Kidney capillary endothelial cell (primary cell): ENCODE measurements at places on chromosomes 13 and 19.

- no peak for DNase-seq
Observed at GRCh38 chr13:80359778-80360452, 19.0 kb upstream of the SPRY2 start.

DNA sequence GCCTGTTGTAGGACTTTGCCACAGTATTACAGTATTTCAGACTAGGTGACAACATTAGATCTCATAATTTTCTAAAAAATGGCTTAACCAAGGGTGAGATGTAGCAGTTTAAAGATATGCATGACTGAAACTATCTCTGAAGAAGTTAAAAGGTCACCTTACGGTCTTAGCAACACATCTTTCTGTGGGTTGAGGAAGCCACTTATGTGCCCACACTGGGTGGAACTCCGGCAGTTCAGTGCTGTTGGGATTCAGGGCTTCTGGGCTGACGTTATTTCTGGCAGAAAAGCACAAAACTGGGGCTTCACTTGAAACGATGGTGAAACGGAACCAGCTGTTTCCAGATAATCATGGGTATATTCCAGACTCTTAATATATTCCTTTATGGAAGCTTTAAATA, 697.3 kb downstream of the PCDH9 start:
- no peak for DNase-seq

- no peak for DNase-seq
Observed at GRCh38 chr13:49740870-49741269, 49.6 kb upstream of the EBPL start.

DNA sequence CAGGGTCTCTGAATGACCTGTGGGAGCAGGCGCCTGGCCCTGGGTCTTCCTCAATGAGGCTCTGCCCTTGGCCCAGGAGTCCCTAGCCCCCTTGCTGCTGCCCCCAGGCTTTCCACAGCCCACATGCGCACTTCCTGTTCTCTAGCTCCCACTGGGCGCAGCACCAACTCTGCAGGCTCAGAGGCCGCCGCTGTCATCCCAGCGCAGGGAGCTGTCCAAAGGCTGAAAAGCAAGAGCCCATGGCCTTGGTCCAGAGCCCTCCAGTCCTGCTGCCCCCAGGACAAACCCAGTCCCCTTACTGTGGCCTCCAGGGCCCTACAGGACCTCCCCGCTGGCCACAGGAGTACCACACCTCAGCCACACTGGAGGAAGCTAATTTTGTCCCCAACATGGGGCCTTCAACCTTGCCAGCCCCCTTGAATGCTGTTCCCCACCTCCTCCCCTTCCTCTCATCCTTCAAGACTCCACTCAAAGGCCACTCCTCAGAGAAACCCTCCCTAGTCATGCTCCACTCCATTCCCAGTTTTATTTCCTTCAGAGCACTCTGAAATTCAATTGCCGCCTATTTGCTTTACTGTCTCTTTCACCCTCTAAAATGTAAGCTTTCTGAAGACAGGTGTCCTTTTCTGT, 8.0 kb upstream of the POU2F2 start:
- DNase-seq, result peak; percentile 62

DNA sequence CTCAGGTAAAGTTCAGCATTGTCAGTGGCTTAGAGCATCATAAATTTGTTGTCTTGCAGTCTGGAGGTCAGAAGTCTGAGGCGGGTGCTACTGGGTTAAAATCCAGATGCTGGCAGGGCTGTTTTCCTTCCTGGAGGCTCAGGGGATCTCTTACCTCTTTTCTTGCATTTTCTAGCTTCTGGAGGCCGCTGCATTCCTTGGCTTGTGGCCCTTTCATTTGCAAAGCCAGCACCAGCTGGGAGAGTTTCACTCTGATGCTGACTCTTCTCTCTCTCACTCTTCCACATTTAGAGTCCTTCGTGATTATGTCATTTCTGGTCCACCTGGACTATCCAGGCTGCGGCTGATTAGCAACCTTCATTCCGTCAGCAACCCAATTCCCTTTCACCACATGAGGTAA, 38.1 kb upstream of the SLC10A2 start:
- DNase-seq, result no peak

- DNase-seq, result no peak
Observed at GRCh38 chr19:30224689-30225606, 147.2 kb upstream of the ZNF536 start.

DNA sequence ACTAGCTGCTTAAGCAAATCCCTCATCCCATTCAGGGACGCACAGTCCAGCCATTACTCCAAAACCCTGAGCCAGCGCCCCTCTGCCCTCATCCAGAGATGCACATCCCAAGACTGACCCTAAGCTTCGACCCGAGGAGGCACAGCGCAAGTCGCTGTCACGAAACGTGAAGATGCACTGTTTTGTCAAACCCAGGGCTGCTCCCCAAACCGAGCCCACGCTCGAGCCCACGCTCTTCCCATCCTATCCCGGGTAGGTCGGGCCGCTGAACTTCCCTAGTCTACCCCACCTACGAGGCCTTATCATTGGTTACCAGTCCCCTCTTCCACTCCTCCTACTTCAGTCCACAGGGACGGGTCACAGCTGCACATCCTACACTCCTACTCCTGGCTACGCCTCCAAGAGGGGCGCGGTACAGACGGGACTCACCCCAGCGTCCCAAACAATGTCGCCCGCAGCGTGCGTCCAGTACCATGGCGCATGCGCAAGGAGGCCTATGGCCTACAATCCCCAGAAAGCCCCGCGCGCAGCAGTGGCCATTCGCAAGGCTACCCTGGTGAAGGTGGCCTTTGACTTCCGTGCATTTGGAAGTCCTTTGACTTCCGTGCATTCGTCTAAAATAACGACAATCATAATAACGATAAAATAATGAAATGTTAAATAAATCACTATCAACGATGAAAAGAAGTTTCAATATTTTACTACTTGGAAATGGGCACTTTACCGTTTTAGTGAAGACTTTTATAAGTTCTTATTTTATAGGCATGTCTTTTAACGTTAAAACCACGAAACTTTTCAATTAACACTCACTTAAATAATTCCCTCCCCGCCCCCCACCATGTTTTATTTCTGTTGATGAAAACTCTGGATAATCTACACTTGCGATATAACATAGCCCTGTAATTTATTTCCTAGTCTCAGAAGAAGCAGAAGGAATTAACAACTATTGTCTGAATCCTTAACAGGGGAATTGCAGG, at the start of gene ZNF285:
Gene ZNF285 (minus strand): TSS at position 470 of the 977 bp plus-strand sequence. CDS start 4,395 bp downstream, outside the sequence.
- peak; percentile 95 for DNase-seq

DNA sequence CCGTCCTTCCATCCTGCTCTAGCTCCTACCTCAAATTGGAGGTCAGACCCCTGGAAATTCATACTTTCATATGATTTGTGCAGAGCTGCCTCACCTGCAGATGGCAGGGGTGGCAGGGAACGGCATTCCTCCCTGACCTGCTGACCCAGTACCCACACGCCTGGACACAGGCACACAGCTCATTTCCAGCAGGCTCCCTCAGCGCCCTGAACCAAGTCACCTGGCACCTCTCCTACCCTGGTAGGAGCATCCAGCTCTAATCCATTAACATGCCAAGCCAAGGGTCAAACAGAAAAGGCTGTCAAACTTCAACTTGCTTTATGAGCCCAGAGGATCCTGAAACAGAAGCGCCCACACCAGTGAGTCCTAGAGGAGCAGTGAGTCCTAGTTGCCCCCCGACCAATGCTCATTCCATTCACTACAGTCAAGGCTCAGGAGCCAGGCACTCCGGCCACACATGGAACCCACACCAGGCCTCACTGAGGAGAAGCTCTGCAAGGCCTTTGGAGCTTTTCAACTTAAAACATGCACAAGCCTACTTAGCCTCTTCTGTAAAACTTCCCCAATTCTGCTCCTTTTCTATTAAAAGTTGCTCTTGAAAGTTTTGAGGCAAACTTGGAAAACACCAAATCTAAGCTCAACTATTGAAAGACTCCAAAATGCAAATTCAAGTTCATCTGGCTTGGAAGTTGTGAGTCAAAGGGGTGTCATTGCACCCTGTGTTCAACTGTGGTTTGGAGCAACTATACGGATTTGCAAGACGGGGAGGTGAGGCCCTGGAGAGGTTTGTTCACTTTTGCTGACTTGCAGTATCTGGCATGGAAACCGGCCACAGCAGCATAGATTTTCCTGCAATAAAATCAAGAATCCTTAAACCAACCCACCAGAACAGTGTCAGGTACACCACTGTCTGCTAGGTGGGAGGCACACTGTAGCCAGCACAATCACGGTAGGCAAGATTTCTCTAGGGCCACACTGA, 96.7 kb downstream of the CRYL1 start:
- DNase-seq, result no peak

GRCh38 chr19:607301-608154, 17.8 kb downstream of the HCN2 start:
- no peak for DNase-seq

DNA sequence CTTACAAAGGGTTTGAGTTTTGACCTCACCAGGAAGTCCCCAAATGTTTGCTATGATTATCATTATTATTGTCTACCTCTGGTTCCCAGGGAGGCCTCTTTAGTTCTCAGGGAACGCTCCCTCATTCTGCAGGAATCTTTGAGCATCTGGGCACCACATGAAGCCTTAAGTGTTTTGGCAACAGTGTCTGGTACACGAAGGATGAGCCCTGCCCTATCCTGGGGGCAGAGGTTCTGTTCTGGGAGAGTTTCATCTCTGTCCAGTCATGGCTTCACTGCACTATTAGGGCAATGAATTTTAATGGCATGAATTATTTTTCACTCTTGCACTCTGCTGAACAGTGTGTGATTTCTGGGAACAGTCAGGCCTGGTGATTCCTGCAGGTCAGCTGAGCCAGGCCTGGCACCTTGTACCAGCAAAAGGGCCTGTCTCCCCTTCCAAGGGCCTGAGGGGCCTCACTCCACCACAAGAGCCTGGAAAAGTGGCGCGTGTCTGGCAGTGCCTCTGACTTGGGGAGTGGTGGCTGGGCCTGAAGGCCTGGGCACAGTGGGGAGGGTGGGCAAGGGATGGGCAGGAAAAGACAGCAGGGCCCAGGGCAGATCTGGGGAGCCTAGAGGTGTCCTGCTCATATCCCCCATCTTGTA, 4.6 kb downstream of the FAM187B start:
- no peak for DNase-seq

- DNase-seq, result peak; percentile 48
Observed at GRCh38 chr19:18785179-18786124, 5.7 kb downstream of the COMP start.

DNA sequence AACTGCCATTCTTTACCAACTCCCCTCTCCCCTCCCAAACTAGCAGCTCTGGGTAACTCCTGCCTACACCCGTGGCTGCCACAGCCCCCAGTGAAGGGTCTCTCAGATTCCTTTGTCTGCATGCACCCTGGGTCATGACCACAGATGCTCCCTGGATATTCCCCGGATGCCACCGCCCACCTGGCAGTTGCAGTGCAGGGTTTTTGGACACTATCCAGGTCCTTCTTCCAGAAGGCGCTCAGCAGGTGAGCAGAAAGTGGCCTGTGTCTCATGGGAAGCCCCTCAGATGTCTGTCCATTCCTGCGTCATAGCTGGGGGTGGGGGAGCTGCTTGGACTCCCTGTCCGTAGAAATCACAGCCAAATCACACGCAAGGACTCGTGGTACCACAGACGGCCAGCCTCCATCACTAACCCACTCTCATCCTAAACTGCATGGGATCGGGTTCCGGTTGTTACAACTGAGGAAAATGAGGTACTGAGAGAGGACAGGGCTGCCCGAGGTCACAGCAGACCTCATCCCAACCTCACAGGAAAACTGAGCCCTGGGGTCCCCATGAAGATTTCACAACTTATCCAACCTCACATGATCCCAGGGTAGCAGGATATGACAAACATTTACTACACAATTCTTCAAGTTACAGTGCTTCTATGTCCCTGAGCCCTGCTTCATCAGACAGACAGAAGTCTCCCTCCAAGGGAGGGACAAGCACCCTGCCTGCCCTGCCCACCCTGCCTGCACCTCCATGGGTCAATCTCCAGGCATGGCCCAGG, 38.6 kb downstream of the ELL start:
- no peak for DNase-seq

DNA sequence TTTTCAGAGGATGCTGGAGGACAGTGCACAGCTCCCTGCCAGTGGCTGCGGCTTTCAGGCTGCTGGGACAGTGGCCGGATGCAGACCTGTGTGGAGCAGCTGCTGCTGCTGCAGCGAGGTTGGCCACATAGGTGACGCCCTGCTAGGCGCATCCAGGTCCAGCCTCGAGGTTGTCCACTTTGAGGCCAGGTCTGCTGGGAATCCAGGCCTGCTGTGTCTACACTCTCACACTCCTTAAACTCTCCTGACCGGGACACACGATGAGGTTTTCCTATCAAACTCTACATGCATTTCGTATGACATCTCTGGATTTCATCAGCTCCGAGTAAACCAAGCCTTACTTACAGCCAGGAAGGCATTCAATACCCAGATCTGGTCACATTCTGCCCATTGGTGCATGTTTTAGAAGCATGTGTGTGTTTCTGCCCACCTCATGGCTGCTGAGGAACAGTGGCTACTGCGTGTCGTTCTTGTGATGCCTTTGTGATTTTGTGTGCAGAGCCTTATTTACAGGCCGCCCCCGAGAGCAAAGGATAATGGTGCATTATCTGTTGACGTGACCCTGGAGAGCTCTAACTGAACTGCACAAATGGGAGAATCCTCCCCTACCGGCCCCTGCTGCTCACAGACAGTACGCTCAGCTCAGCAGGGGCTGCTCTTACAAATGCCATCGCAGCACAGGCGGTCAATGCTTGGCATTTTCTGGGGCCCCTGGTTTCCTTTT, 12.3 kb upstream of the MCF2L start:
- DNase-seq, result no peak
